ENCODE measurements at places on chromosomes 3 and 15.

DNA sequence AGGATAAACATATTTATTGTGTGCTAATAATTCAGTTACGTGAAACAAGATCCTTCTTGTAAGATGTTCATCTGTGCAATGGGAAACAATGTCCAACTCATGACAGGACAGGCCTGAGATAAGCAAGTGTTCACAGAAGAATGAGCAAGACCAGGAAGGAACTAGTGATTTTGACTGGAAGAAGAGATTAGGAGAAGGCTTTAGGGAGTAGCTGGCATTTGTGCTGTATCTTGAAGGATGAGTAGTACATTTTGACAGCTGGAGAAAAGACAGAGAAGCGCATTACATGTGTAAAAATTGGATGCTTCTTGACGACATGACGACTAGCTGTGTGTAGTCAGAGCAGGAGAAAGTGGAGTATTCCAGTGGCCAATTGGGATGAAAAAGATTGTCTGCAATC, 48.4 kb downstream of the GBE1 start:
- DNase-seq: no peak

DNA sequence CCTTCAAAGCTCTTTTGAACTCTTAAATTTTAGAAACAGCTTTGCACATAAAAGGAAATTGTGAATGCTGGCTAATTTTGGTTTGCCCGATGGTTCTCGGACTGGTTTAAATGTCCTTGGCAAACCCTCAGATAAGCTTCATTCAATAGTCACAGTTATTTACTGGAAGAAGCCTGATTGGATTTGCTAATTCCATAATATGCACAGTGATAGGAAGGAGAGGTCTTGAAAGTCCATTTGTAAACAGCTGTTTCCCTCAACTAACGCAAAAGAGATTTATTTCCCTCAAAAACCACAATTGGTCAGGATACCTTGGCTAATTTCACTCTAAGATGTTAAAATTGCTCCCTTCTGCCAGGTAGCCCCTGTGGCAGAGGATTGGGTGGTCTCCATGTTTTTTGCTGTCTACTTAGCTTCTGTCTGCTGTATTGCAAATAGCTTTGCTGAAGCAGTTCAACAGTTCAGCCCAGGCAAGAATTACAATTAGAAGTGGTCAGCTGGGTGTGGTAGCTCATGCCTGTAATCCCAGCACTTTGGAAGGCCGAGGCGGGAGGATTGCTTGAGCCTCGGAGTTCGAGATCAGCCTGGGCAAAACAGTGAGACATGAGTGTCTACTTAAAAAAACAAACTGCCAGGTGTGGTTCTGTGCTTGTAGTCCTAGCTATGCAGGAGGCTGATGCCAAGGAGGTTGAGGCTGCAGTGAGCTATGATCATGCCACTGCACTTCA, 30.6 kb upstream of the PROK2 start:
- no peak for DNase-seq

DNA sequence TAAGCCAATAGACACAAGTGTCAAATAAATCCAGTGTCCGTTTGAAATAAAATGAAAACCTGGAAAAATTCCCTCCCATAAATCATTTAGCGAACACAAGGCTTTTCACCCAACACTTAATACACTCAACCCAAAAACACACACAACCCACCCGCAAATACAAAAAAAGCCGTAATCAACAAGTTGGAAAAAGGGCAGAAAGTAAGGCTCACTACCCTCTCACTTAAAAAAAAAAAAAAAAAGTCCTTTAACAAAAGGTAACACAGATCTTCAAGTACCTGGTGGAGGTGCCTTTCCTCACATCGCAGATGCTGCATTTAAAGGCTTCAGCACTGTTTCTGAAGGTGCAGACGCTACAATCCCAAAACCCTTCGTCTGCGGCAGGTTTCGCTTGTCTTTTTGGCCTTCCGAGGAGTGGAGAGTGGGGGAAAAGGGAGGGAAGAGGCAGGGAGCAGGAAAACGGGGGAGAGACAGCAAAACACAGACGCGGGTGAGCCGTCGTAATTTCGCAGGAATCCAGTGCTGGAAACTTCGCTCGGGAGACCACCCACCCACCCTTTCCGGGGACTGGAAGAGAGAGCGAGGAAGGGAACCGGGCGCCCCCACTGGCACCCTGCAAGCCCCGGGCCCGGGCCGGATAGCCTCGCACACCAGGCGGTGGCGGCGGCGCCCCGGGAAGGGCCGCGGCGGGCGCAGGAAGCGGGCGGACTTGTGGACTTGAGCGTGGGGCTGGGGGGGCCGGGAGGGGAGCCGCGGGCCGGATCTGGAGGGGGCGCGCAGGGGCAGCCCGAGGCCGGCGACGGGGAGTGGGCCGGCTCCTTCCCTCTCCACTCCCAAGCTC, 401.8 kb downstream of the SHQ1 start:
- no peak for DNase-seq

GRCh38 chr3:193080821-193081365, 160.1 kb upstream of the PLAAT1 start:
- no peak for DNase-seq

DNA sequence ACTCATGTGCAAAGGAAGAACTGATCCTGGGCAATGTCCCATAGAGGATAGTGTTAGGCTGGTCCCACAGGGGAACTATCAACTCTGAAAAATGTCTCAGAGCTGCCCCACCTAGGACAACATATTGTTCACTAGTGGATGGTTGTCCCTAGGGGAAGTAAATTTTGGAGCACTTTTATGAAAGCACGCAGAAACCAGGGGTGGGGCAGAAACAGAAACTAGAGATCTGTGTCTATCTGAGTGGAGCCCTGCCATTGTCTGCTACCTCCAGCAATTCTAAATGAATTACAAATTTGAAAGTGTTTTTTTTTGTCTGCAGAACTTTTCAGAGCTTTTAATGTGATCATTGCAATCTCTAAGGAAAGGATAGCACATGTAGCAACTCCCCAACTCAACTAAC, 357.1 kb upstream of the PROK2 start:
- DNase-seq: no peak

GRCh38 chr3:162007722-162008121, 511.1 kb downstream of the OTOL1 start:
- DNase-seq: no peak

- DNase-seq: no peak
These were observed 71.5 kb downstream of the ZMAT3 start for GRCh38 chr3:179000144-179000543.

GRCh38 chr3:96264701-96265100, 549.7 kb upstream of the EPHA6 start:
- no peak for DNase-seq

DNA sequence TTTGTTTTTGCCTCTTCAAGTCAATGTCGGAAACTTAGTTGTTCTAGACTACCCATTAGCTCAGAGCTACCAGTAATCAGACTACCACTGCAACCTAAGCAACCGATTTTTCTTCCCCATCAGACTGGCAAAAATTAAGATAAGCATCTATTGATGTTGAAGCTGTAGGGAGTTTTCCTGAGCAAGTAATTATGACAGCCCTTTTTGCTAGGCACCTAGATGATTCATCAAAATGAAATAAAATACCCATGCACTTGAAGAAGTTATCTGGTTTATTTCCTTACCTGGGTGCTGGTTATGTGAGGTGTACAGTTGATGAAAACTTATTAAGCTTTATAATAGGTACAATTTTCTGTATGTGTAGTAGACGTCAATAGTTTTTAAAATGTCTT, 554 bp upstream of the COMMD4 start:
- DNase-seq: no peak

DNA sequence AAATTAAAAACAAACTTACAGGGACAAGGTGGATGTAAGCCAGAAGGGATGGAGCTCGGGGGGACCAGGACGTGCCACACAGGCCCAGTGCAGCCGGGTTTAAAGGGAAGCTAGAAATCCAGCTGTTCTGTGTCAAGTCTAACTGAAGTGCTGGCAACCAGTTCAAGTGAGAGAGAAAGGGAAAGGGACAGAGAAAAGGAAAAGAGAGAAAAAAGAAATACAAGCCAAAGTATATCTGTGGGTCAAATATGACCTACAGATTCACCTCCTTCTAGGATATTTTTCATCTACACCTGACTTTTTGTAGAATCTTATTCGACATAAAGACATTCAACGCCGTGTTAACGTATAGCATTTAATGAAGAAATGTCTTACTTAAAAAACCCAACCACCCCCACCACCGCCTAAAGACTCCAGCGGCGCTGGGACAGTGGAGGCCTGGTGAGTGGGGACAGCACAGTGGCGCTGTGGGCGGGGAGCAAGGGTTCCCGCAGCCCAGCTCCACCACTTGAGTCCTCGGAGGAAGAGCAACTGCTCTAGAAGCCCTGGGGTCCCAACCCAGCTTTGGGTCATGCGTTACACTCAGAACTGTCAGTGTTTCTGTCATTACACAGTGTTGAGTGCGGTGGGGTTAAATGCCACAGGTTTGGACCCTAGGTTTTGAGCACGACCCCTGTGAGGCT, 62.3 kb downstream of the CHSY1 start:
- DNase-seq: no peak

DNA sequence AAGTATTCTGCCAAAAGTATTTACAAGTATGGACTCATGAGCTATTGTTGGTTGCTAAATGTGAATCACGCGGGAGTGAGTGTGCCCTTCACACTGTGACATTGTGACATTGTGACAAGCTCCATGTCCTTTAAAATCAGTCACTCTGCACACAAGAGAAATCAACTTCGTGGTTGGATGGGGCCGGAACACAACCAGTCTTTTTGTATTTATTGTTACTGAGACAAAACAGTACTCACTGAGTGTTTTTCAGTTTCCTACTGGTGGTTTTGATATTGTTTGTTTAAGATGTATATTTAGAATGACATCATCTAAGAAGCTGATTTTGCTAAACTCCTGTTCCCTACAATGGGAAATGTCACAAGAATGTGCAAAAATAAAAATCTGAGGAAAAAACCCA, 30.3 kb downstream of the SYNM start:
- DNase-seq: no peak

DNA sequence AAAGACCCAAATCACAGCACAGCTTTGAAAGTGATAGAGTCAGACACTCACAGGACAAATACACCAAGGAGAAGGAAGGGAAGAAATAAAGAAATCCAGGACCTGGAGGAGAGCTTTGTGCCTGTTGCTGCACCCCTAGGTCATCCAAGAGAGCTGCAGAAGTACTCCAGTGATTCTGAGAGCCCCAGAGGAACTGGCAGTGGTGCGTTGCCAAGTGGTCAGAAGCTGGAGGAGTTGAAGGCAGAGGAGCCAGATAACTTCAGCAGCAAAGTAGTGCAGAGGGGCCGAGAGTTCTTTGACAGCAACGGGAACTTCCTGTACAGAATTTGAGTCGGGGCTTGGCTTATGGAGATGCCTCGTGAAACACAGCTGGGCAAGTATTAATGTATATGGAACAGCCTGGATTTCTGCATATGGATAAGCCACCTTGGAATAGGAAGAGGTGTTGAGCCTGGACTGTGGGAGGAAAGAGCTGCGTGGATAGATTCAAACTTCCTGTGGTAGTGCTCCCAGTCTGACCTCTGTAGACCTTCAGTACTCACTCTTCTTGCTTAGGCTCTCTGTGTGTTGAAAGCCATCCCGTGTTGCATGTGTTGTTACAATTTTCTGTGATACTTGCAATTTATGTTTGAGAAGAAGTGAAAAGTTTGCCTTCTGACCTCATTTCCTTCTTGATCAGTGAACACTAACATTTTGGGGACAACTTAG, 6.1 kb downstream of the NGRN start:
- no peak for DNase-seq

GRCh38 chr3:72890166-72890925, 2.5 kb downstream of the GXYLT2 start:
- no peak for DNase-seq

- no peak for DNase-seq
These were observed 190.7 kb upstream of the CNTN6 start for GRCh38 chr3:901953-902778.

DNA sequence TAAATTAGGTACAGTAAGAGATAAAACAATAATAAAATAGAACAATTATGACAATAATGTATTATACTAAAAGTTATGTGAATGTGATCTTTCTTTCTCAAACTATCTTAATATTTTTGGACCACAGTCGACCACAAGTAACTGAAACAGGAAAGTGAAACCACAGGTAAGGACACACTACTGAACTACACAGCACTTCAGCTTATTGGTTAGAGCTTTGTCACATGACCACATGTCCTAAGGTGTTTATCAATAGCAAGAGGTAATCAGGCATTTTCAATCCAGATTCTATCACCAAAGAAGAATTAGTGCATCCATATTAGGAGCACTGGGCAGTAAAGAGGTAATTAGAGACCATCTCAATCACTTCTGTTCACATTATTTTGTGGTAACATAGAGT, 392.8 kb downstream of the RSL24D1 start:
- no peak for DNase-seq

- DNase-seq: no peak
These were observed 3.1 kb upstream of the GATA2 start for GRCh38 chr3:128496019-128496601.

DNA sequence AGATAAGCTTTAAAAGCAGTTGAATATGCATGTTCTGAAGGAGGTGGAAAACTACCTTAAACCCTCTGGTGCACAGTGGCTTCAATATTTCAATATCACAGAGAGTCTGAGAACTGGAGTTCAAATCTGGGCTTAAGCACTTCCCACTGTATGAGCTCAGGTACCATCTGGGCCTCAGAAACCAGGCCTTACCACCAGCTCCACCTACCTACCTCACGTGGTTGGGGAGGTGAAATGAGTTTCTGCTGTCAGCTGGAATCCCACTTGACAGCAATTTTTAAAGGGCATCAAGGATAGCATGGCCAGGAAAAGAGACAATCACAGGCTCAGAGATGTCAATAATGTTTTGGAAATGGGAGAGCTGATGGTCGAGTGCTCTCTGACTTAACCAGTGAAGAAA, 5.0 kb downstream of the CHCHD4 start:
- DNase-seq: no peak

DNA sequence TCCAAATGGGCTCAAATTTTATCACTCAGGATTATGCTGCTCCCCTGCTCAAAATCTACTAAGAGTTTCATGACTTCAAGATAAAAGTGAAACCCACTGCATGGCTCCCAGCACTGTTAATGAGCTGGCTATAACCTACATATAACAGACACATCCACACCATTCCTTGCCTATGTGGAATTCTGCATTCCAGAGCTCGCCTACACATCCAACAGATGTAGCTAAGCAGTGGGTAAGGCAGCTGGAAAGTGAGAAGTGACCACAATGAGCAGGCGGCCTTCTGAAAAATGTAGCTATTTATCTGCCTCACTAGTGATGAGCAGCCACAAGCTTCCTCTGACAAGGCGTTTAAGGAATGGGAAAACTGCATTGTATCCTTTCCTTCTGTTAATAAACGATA, 92.0 kb upstream of the TRIM42 start:
- no peak for DNase-seq

GRCh38 chr3:126300761-126301481, 56.3 kb downstream of the KLF15 start:
- DNase-seq: no peak

GRCh38 chr3:157115069-157116006, 44.6 kb downstream of the CCNL1 start:
- DNase-seq: no peak

GRCh38 chr3:42507761-42508335, 5.4 kb downstream of the VIPR1 start:
- DNase-seq: no peak

GRCh38 chr3:51904034-51904823, 1.1 kb upstream of the IQCF1 start:
- no peak for DNase-seq

GRCh38 chr15:39181056-39181747, 399.7 kb upstream of the THBS1 start:
- DNase-seq: no peak

GRCh38 chr3:11544412-11545181, 99.1 kb downstream of the VGLL4 start:
- no peak for DNase-seq

- no peak for DNase-seq
These were observed 280.0 kb downstream of the PDCD6IP start for GRCh38 chr3:34078418-34078817.
